ENCODE measurements at places on chromosomes 2 and 18.

DNA sequence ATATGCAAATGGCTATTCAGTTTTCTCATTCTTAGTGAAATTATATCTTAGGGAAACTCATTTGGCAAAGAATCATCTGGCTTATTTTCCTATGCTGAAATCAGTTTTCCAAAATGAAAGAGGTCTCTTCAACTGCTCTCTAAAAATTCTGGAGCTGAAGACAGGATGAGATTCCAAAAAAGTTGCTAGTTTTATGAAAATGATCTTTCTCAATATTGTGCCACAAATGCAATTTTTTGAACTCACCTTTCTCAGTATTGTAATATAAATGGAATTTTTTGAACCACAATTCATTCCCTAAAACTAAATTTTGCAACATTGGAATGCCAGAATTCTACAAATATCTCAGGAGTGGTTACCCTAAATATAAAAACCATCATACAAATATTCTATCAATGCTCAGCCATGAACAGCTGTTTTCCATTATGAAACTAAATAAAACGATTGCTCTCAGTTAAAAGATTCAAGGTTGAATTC lies 147.7 kb upstream of the PKDCC start:
- DNase-seq: no peak

DNA sequence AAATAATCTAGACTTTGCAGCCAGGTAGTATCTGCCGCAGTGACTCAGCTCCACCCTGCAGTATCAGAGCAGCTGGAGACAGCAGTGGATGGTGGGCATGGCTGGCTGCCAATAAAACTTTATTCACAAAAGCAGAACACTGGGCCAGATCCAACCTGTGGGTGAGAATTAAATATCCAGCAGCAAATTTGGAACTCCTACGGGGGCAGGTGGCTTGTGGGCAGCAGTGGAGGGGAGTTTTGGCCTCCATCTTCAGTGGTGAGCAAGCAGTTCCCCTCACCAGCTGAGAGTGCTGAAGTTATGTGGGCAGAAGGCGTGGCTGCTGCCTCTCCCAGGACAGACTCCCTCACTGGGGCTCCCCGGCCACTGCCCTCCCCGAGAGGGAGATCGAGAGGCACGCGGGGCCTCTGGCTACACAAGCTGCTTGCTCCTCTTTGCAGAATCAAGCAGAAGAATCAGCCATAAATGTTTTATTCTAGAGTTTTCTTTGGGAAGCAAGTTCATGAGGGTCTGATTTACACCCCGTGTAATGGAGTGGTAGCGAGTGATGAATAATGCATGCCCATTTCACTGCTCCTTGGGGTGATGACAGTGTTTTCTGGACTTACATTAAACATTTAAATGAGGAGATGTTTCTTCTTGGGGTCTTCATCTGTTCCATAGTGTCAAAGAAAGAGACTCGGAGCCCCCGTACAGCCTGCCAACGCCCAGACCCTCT lies 204.3 kb downstream of the SEPTIN10 start:
- no peak for DNase-seq

DNA sequence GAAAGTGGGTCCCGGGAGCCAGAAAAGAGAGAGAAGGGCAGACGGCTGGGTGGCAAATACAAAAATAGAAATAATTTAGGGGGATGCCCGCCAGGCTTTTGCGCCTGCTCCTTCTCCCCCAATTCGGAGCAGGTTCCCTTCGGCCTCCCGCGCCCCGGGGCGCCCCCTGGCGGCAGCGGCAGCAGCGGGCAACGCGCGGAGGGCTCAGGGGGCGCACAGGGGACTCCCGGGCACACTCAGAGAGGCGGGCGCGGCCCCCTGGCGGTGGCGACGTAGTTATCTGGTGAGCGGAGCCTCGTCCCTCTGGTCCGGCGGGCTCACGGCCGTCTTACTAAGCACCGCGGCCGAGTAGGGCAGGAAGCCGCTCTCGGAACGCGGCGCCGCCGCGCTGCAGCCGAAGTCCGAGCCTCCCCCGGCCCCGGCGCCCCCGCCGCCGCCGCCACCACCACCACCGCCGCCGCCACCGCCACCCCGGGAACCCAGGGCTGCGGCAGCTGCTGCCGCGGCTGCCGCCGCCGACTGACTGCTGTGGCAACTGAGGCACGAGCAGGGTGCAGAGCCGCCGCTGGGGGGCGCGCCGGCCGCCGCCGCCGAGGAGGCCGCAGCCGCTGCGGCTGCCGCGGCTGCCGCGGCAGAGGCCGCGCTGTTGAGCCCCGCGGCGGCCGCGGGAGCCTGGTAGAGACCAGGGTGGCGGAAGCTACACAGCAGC lies 3.8 kb downstream of the EVX2 start:
- DNase-seq: peak; percentile 52

DNA sequence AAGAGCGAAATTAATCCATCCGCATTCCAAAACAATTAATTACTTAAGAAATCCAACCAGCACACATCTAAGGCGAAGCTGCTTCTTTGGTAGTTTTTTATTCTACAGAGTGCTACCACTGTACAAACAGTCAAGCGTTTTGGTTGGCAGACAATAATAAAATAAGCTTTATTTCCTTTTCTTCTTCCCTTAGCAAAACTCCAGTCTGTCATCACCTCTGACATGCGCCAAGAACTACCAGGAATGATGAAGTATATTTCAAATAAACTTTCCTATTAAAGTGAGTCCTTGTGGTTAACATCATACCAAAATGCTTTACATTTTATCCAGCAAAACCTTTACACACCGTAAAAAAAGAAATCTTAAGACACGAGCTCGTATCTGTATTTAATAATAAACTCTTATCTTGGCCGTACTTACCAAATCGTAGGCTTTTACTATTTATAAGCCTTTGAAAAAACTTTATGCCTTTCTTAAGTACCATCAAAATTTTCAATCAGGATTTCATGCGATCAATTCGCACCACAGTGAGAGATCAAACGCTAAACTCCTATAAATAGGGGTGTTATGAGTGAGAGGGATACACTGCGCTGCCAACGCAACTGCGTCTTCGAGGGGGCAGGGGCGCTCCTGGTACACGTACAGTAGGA lies 1.3 kb downstream of the ATL2 start:
- DNase-seq: no peak

DNA sequence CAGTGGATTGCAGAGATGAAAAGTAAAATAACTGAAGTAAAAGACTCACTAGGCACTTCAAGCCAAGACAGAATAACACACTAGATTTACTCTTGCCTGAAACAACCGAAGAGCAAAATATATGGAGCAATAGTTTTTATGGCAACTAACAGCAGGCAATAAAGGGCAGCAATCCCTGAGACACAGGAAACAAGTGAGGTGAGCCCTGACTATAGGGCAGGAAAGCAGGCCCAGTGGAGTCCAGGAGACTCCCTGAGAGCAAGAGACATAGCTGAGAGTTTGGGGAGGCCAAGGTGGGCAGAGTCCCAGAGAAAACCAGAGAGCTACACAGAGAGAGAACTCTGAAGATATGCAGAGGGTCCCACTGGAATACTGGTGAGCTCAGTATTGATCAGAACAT lies 18.8 kb downstream of the FARSB start:
- no peak for DNase-seq

DNA sequence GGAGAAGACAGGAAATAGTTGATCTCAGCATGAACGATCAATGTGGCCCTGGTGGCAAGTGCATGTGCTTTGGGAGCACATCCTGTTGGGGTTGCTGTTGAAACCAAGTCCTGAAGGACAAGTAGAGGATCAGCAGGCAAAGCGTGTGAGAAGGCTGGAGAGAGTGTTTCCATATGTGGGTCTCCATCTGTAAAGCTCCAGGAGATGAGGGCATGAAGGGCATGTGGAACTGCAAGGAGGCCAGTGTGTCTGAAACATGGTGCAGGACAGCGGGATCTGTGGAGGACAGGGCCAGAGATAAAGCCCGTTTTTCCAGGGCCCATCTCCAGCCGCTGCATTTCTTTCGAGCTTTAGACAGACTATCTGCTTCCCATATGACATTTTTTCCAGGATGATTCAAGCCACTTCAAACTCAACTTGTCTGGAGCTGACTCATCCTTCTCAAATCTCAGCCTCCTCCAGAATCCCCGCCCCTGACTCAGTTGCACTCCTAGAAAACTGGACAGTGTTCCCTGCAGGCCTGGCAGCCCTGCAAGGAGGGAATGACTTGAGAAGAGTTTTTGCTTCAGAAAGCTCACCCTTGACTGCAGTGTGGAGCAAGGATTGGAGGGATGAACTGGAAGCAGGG lies 226.1 kb downstream of the VAPA start:
- DNase-seq: no peak

GRCh38 chr18:49400398-49401072 lies 59.9 kb downstream of the DYM start:
- no peak for DNase-seq

DNA sequence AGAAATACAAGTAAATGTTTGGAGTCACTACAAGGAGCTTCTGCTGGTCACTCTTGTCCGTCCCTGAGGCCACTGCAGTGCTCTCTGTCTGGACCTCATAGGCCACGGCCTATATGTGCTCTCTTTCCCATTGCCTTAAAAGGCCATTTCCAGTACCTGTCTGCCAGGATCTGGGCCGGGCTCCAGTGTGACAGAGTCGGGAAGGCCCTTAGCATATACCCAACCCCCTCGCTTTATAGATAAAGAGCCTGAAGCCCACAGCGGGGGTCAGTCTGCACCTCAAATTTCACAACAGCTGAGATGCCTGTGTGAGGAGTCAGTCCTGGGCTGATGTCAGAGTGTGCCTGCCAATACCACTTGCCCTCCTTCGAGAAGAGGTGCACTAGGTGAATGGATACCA lies 39.9 kb downstream of the ADD2 start:
- DNase-seq: no peak

DNA sequence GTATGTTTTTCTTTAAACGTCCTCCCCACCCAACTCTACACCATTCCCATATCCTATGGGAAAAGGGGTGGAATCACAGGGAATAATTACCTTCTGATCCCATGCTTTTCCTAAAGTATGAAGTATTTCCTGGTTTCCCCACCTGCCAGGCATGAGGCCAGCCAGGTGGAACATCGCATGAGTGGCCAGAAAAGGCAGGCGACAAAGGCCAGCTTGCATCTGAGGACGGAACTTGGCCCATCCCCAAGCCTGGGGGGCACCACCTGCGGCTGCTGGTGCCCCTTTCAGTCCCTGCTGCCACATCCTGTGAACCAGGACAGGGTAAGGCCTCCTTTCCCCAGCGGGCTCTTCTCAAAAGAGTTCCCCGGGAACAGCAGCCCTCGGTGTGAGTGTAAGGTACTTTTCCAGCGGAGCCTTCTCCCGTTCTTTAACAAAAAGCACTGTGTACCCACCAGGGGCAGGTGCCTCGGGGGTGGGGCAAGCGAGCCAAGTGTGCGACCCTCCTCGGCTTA lies 1.2 kb upstream of the ERFE start:
- no peak for DNase-seq

DNA sequence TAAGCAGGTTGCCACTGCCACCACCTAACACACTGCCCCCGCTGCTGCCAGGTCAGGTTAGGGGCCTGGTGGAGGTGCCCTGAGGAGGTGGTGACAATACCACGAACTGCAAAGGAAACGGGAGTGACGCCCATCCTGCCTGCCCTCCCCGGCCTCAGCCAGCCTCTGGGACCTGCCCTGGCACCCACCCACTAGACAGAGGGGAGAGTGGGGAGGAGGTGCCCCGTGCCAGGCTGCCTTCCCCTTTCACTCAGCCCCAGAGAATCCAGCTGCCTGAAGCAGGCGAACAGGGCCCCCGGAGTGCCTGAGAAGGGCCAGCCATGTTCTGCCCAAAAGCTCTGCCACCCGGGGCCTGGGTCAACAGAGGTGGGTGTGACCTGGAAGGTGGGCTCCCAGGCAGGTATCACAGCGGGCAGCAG lies 44.5 kb upstream of the FOSL2 start:
- DNase-seq: no peak

GRCh38 chr18:56238576-56238975 lies 399.8 kb downstream of the TXNL1 start:
- peak; percentile 41 for DNase-seq

- no peak for DNase-seq
Observed at GRCh38 chr2:176562359-176563078, 293.3 kb downstream of the MTX2 start.

DNA sequence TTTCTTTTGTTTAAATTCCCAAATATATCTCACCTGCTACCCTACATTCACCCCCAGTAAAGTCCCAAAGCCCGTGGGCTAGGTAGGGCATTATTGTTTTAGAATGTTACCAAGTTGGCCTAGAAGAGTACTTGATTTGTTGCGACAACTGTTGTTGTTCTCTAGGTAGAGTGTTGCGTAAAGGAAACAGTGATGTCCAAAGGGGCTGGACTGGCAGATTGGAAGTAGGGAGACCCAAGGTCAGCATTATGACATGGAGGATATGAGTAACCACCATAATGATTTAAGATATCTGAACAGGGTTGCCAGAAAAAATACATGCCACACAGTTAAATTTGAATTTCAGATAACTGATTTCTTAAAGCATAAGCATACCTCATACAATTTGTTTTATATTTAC lies 39.2 kb downstream of the SCN1A start:
- no peak for DNase-seq

DNA sequence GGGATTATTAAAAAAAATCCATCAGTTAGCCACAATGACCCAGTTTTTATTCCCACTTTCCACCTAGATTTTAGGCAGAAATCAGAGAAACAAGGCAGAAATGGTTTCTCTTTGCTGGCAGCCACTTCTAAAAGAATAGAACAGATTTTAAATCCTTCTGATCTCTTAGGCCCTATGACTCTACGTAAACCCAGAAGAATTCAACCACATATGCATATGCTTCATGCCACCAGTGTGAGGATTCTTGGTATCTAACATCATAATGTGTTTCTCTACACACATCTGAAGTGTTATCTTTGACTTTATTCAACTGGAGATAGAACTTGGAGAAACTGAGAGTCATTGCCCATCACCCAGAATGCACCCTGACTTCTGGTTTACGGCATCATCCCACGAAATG lies 128.7 kb upstream of the TANK start:
- DNase-seq: no peak

- no peak for DNase-seq
Observed at GRCh38 chr2:144501118-144501517, 18.8 kb downstream of the ZEB2 start.

DNA sequence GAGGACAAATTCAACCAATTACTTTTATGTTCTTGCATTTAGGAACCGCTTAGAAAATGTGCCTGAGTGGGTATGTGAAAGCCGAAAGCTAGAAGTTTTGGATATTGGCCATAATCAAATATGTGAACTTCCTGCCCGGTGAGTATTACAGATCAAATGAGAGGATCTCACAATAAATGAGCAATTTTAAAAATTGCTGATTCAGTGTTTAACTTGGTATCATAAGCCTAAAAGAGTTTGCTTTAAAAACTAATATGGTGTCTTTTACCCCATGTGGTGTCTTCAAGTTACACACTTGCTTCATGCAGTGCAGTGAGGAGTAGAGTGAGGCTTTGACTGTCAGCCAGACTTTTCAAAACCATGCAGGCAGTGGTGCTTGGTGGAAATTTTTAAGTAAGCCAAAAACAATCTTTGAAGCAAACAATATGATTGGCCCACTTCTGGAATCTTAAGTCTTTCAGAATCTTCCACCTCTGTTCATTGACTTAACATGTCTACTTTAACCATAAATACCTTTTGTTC lies 199.6 kb downstream of the PHLPP1 start:
- no peak for DNase-seq

DNA sequence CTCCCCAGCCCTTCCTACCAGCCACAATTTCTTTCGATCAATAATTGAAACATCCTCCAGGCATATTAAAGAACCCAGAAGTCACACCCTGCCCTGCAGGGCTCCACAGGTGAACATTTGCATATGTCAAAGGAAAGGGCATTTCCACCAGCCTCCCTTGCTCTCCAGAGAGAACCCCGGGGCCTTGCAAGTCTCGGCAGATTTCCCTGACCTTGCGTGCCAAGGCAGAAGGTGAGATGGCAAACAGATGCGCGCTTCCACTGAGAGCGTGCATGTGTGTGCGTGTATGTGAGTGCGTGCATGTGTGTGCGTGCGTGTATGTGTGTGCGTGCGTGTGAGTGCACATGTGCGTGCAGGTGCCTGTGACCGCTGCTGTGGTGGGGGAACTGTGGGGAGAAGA lies 120.3 kb downstream of the INO80D start:
- DNase-seq: no peak

Data from HL-60 (cell line).